Retinal pigment epithelial cell (primary cell): ENCODE measurements at places on chromosomes 11 and 22.

GRCh38 chr11:114088216-114088615 lies 28.7 kb downstream of the ZBTB16 start:
- DNase-seq = no peak

GRCh38 chr11:2581151-2581930 lies 118.5 kb downstream of the KCNQ1OT1 start:
- DNase-seq = no peak

DNA sequence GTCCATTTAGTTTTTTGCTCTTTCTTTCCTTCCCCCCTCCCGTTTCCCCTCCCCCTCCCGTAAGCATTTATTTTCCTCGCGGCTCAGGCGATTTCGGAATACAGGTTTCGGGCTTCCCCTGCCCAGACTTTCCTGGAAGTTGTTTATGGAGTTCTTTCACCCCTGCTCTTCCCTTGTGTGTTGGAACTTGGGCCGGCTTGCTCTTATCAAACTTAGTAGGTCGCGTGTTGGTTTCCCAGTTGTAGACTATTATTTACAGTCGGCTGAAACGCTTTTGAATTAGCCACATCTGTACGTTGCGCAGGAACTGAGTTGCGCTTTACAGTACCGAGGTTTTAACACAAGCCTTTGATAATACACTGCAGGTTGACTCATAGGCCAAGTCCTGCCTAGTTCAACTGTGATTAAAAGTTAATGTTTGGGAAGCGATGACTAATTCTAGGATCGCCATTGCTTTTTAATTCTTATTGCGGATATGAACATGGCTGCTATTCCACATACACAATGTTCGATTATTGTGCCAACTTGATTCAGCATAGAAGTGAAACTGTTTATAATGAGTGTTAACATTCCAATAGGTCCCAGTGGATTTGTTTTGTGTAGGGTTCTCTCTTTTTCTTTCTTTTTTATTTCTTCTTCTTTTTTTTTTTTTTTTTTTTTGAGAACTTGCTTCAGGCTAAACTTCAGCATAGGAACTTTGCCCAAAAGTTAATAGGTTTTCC lies 1.7 kb downstream of the YAP1 start:
- peak; percentile 83 for DNase-seq

GRCh38 chr11:23765682-23766252 lies 731.1 kb upstream of the LUZP2 start:
- no peak for DNase-seq

- DNase-seq = no peak
Observed at GRCh38 chr11:61954851-61955421, 4.8 kb downstream of the BEST1 start.

- no peak for DNase-seq
Observed at GRCh38 chr11:11476971-11477645, 124.1 kb upstream of the CSNK2A3 start.

- peak; percentile 91 for DNase-seq
Observed at GRCh38 chr11:132895340-132895739, 637.0 kb downstream of the OPCML start.

GRCh38 chr11:7871056-7871455 lies 60.0 kb downstream of the OR10A6 start:
- no peak for DNase-seq

DNA sequence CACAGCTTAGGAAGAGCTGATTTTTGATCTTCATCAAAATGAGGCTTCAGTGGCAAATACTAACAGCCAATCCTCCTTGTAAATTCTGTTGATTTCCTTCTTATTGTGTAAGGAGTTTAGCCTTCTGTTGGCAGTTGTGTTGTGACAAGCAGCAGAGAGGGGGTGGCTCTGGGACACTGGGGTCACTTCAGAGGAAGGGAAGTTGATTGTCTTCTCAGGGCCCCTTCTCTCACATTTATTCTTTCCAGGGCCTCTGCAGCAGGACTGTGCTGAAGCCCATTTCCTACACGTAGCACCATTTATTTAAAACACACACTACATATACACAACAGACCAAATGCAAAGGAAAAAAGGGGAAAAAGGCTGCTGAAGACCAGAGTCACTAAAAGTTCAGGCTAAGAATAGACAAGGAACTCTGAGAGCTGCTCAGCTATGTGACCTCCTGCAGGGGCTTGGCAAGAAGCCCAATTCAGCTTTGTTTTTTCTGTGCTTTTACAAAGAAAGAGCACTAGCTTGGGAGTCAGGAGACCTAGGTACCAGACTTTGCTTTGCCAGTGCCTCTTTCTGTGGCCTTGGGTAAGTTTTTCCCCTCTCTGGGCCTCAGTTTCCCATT lies 28.3 kb upstream of the UPB1 start:
- peak; percentile 79 for DNase-seq

- no peak for DNase-seq
Observed at GRCh38 chr22:46376908-46377524, 41.5 kb downstream of the TRMU start.

- DNase-seq = no peak
Observed at GRCh38 chr11:110433393-110434333, 3.9 kb downstream of the FDX1 start.

GRCh38 chr11:61787928-61788491 lies 4.4 kb downstream of the TMEM258 start:
- peak; percentile 77 for DNase-seq

DNA sequence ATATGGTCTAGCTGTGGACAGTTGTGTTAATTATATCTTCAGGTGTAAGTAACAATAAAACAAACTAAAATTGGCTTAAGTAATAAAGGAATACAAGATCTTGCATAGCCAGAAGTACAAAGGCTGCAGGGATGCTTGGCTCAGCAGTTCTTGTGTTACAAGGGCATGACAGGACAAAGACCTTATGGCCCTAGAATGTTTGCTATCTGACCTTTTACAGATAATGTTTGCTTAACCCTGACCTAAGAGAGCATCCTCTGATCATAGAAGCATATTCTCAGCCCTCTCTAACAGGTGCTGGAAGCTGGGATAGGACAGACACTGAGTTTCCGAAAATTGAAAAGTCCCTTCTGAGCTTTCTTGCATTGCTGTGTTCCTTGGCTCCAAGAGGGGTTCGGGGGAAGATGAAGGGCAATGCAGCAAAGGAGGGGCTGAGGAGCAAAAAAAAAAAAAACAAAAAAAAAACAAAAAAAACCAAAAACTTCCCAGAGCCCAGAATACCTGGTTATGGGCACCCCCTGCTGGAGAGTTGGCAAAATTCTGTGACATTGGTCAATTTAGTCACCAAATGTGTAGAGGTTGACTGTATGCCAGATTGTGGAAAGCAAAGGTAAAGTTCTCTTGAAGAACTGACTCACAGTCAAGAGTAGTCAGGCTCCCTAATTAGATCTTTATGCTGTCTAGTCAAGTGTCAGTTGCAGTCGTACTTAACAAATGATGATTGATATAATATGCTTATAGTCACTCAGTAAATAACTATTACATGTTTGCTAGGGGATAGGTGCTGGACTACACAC lies 10.4 kb upstream of the HIKESHI start:
- DNase-seq = no peak

- DNase-seq = no peak
Observed at GRCh38 chr11:76752321-76753143, 30.6 kb upstream of the TSKU start.

DNA sequence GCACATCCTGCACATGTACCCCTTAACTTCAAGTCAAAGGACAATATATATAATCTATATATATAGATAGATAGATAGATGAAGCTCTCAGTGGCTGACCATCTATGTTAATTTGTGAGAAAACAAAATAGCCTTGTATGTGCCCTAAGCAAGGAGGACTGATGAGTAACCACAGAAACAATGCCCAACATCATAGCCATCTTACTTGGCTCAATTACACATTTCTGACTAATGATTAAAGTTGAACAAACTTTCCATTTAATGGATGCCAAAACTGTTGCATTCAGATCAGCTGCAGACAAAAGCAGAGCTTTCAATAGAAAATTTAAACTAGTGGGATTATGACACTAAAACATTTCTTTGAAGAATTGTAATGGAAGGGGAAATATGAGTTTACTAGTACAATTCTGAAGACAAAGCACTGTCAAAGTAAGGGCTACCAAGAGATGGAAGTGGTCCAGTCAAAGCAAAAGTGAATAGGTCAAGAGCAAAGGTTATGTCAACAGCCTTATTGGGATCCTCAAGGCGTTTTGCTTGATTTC lies 1188.2 kb upstream of the RAG2 start:
- DNase-seq = no peak

GRCh38 chr11:119376197-119376847 lies 5.2 kb downstream of the USP2 start:
- no peak for DNase-seq

DNA sequence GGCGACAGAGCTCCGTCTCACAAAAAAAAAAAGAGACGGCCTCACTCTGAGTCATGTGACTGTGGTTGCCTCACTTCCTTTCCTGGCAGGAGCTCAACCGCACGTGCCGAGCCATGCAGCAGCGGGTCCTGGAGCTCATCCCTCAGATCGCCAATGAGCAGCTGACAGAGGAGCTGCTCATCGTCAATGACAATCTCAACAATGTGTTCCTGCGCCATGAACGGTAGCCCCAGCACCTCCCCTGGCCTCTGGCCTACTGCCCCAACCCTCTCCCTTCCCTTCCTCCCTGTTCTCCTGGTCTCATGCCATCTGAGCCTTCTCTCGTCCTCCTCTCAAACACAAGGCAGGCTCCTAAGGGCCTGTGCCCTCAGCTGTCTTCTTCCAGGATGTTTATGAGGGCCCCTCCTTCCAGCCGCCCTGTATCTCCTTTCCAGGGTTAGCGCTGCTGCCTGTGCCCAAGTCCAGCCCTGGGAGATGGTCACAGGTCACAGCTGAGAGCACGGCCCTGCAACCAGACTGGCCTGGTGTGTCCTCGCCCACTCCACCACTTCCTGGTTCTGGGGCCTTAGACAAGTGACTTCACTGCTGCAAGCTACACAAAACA lies 30.7 kb downstream of the TOM1 start:
- DNase-seq = no peak

DNA sequence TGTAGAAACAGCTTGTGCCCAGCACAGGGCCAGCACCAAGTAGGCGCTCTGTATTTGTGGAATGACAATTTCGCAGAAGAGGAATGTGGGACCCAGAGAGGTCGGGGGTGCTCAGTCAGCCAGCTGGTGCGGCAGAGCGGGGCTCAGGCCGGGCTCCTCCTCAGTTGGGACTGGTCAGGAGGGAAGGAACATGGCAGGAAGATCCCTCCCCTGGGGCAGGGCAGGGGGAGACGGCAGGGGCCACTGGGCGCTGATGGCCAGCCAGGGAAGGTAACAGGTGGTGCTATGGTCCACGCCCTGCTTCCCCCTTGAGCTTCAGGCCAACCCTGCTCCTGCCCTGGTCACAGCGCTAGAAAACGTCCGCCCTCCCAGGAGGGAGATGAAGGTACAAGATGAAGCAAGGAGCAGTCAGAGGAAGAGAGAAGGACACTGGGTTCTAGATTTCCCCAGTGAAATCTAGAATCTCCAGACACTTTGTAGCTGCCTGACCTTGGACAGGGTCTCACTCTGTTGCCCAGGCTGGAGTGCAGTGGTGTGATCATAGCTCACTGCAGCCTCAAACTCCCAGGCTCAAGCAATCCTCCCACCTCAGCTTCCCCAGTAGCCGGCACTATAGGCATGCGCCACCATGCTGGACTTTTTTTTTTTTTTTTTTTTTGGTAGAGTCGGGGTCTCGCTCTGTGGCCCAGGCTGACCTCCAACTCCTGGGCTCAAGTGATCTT lies 13.5 kb upstream of the SPI1 start:
- DNase-seq = no peak

DNA sequence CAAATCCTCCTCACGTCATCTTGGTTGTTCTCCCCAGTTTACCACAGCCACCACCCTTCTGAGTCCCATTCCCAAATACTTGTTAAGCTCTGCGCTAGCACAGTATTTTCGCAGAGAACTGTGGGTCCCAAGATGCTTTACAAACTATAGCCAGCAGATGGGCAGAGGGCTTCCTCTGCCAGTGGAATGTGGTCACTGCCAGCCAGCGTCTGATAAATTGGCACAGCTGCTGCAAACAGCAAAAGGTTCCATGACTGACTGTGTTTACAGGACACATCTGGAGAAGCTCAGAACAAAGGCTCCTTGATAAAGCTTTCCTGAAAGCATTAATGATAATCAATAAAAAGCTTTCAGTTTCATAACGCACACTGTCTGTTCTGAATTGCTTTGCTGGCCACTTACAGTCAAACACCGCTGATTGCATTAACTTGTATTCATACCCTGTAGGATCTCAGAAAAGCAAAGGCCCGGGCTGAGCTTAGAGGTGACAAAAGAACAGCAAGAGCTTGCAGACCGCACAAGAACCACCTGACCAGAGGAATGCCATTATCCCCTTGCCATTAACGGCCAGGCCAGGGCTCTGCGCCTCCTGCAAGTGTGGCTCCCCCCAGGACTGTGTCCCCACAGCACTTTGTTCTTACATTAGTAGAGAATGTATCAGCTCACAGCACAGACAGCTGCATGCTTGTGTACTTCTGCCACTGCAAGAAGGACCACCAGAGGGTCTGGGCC lies 120.6 kb downstream of the MICAL3 start:
- peak; percentile 70 for DNase-seq

GRCh38 chr22:50293441-50294318 lies 13.8 kb downstream of the PLXNB2 start:
- DNase-seq = peak; percentile 86

DNA sequence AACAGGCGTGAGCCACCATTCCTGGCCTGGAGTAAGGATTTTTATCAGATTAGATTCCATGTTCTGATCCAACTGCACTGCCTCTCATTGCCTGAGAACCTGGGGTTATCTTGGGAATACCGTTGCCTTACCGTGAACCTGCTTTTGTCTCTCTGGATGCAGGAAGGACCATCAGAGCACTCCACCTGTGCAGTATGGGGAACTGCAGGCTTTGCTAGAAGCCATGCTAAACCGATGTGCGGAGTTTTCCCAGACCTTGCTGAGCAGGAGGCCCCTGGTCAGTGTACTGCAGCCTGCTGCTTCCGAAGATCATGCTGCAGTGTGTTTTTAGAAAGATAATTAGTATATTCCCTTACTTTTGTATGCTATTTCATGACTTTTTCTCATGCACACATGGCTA lies 43.6 kb downstream of the MEI1 start:
- no peak for DNase-seq

DNA sequence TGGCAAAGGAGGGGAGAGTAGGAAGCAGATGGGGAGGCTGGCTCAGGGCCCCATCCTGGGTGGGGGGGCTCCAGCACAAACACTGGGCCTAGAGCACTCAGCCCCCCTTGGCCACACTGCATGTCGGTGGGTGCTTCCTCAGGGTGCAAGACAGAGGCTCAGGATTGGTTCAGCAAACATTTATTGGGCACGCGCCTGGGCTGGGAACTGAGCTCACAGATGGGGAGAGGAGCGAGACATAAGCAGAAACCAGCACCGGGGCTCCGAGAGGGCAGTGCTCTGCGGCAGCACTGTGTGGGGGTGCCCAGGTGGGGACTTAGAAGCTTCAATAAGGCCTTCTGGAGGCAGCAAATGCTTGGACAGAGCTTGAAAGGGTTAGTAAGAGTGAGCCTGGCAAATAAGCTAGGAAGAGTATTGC lies 12.1 kb upstream of the EHD1 start:
- no peak for DNase-seq
